Suprapubic skin (tissue), 4 donors: ENCODE measurements at places on chromosomes 11 and 22.

GRCh38 chr22:35043252-35043933, 22.6 kb upstream of the ISX start:
- DNase-seq: no peak

DNA sequence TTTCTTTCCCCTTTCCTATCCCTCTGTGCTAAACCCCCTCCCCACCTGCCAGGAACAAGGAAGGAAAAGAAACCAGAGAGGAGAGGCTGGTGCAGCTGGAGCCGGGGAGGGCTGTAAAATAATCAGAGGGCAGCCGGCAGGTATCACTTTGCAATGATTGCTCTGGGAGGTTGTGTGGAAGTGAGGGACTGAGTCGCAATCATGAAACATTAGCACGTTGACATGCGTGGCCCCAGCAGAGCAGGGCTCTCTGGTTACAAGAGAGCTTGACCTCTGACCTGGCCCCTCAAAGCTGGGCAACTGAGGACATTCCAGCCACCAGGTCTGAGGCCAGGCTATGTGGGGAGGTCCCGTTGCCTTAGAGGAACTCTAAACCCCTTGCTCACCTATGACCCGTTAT, 170.8 kb upstream of the BDNF start:
- DNase-seq: no peak

GRCh38 chr22:42880815-42881214, 23.7 kb upstream of the ARFGAP3 start:
- no peak for DNase-seq

DNA sequence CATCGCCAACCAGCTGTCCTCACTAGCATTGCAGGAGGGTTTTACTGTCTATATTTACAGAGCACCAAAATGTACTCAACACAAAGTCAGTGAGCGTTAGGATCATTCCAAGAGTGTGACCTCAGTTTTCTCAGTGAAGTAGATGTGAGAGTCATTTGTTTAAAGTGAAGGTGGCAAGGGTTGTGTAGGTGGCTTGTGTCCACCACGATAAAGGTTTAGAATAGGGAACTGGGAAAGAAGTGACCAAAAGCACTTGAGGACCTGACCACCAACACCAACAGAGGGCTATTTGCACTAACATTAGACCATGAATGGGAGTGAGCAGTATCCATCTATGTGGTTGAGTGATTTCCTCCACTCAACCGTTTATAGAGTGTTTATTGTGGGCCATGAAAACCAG, 152.5 kb upstream of the POU2AF2 start:
- DNase-seq: no peak

GRCh38 chr11:133047771-133048115, 484.6 kb downstream of the OPCML start:
- no peak for DNase-seq

DNA sequence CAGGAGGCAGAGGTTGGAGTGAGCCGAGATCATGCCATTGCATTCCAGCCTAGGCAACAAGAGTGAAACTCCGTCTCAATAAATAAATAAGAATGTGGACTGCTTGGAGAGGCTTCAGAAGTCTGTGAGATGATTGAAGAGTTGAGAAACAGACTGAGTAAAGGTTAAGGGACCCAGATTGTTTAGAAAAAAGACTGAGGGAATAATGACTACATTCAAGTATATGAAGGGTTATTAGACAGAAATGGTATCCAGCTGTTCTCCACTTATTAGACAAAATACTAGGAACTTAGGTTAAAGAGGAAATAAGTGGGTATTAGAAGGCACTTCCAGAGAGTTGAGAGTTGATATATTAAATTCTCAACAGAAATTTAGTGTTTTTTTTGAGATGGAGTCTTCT, 10.5 kb upstream of the YAP1 start:
- DNase-seq: no peak

DNA sequence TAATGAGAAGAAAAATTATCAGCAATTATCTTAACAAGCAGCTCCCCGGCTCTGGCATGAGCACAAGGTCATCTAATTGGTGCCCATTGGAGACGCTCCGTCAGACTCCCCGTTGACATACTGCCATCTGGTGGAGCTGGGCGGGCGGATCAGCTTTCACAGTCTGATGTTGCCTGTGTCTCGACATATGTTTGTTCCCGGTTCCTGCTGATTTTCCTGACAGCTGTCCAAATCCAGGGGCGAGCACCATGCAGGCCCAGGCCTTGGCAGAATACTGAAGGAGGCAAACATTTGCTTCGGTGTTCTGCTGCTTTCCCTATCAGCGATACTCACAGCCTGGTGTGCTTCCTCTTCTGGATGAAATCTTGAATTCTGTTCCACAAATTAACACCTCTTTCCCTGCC, 43.8 kb upstream of the BARX2 start:
- DNase-seq: peak; percentile 93
